Mesothelial cell of epicardium (in vitro differentiated cells): ENCODE measurements at places on chromosomes 4 and X.

DNA sequence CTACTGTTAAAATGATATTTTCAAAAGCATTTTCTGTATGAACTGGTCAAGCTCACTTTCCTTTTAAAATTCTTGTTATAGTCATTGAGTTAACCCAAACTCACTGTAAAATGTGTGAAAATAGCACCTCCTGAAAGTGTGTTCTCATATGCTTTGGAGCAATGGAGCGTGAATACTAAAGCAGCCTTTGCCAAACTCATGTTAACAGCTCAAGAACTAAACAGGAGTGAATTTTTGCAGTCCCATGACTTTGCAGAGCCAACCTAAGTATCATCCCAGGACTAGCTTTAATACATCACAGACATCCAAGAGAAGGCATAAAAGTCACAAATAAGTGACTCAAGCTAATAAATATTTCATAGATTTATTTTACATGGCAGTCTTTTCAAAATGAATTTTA, 2.3 kb downstream of the AMMECR1 start:
- no peak overlapping the region for H3K27ac ChIP-seq
- H3K4me3 ChIP-seq, result peak overlapping the region; percentile 88
- DNase-seq, result no peak
- H3K27me3 ChIP-seq, result no peaks in the 10 kb centered on the region
- H3K36me3 ChIP-seq, result no peaks in the 10 kb centered on the region

GRCh38 chr4:153266988-153267387, 62.7 kb downstream of the TRIM2 start:
- peaks cover 17% of the 10 kb centered on the region for H3K4me1 ChIP-seq
- H3K27ac ChIP-seq, result no peak overlapping the region
- no peaks in the 10 kb centered on the region for H3K27me3 ChIP-seq
- DNase-seq, result no peak

GRCh38 chrX:22349116-22349515, 76.4 kb downstream of the CBLL2 start:
- H3K4me3 ChIP-seq, result no peak overlapping the region
- H3K36me3 ChIP-seq, result no peaks in the 10 kb centered on the region
- no peak overlapping the region for H3K27ac ChIP-seq
- no peaks in the 10 kb centered on the region for H3K4me1 ChIP-seq

DNA sequence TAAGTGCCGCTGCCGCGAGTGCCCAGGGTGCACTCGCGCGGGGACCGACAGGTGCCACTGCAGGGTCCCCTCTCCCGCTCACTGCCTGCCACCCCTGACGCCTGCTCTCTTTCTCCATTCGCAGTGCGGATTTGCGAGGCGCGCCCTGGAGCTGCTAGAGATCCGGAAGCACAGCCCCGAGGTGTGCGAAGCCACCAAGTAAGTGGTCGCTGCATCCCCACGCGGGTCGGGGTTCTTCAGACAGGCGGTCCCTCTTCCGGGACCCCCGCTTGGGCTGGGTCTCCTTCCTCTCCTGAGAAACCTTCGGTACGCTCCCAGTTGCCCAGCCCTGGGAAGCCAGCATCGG, 547 bp downstream of the GUCY1A1 start:
- peaks cover 60% of the 10 kb centered on the region for H3K4me1 ChIP-seq
- H3K27ac ChIP-seq, result peak overlapping the region; percentile 99
- peak; percentile 35 for DNase-seq
- peak overlapping the region; percentile 98 for H3K4me3 ChIP-seq
- H3K27me3 ChIP-seq, result no peaks in the 10 kb centered on the region

DNA sequence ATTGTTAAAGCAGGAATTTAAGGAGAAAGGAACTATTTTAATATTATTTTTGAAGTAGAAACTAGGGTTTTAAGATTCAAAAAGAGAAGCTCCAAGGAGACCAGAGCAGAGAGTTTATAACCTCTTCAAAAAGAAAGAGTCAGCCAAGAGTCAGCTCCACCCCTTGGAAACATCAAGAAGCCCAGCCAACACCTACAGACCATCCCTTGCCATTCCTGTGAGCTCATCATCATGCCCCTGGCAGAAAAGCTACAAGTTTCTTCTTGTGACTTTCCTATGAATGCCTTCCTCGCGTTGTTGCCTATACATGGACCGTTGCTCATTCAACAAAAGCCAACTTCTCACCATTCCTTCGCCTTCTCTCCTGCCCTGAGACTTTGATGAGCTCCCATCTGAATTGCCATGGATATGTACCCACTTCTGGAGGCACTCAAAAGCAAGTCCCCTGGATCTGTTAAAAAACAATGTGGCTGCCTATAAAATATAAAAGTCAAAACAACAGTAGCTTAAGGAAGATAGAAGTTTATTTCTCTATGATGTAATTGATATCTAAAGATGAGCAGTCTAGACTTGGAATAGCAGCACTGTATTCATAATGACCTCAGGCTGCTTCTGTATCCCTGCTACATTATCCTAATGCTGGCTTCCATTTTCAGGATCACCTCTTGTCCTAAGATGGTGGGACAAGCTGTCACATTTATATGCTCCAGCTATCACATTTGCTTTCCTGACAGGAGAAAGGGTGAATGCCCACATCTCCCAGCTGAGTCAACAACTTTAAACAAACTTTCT, 20.3 kb downstream of the PLRG1 start:
- peak overlapping the region; percentile 74 for H3K27ac ChIP-seq
- DNase-seq, result no peak
- H3K4me1 ChIP-seq, result peaks cover 21% of the 10 kb centered on the region
- H3K27me3 ChIP-seq, result peaks cover 18% of the 10 kb centered on the region

DNA sequence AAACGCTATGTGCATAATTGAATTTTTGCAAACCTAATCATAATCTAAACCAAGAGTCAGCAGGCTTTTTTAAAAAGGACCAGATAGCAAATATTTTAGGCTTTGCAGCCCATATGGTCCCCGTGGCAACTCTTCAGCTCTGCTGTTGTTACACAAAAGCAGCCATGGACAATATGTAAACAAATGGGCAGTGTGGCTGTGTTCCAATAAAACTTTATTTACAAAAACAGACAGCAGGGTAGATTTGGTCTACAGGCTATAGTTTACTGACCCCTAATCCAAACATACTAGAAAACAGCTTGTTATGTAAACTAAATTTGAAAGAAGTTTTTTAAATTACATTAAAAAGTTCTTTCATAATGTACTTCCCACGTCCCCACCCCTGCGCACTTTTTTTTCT, 53.1 kb downstream of the FUNDC1 start:
- no peaks in the 10 kb centered on the region for H3K4me1 ChIP-seq
- H3K27me3 ChIP-seq, result no peaks in the 10 kb centered on the region
- no peak overlapping the region for H3K27ac ChIP-seq

DNA sequence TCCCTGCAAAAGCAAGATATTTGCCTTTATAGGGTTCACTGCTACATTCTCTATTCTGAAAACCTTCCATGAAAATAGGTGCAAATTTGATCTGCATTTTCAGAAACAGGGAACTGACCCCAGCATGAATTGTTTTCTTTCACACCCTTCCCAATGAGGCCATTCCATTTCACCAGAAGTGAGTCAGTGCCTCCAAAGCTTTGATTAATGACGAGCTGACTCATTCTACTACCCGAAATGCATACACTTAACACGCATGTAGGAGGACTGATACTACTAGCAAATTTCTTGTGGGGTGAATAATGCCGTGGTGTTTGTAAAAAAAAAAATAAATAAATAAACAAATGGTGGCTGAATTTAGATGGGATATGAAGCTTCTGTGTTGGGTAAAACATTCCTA, 146.9 kb upstream of the FGF13 start:
- no peaks in the 10 kb centered on the region for H3K4me1 ChIP-seq
- no peaks in the 10 kb centered on the region for H3K27me3 ChIP-seq
- H3K36me3 ChIP-seq, result no peaks in the 10 kb centered on the region
- no peak overlapping the region for H3K4me3 ChIP-seq

- H3K27me3 ChIP-seq, result no peaks in the 10 kb centered on the region
- no peak overlapping the region for H3K27ac ChIP-seq
- H3K4me3 ChIP-seq, result no peak overlapping the region
- H3K4me1 ChIP-seq, result no peaks in the 10 kb centered on the region
- no peaks in the 10 kb centered on the region for H3K36me3 ChIP-seq
These were observed 47.6 kb downstream of the CNGA1 start for GRCh38 chr4:47968847-47969246.

GRCh38 chr4:1608821-1609500, 75.2 kb downstream of the FAM53A start:
- H3K27me3 ChIP-seq, result peaks cover 2% of the 10 kb centered on the region
- no peak overlapping the region for H3K27ac ChIP-seq
- no peaks in the 10 kb centered on the region for H3K36me3 ChIP-seq
- DNase-seq, result no peak

DNA sequence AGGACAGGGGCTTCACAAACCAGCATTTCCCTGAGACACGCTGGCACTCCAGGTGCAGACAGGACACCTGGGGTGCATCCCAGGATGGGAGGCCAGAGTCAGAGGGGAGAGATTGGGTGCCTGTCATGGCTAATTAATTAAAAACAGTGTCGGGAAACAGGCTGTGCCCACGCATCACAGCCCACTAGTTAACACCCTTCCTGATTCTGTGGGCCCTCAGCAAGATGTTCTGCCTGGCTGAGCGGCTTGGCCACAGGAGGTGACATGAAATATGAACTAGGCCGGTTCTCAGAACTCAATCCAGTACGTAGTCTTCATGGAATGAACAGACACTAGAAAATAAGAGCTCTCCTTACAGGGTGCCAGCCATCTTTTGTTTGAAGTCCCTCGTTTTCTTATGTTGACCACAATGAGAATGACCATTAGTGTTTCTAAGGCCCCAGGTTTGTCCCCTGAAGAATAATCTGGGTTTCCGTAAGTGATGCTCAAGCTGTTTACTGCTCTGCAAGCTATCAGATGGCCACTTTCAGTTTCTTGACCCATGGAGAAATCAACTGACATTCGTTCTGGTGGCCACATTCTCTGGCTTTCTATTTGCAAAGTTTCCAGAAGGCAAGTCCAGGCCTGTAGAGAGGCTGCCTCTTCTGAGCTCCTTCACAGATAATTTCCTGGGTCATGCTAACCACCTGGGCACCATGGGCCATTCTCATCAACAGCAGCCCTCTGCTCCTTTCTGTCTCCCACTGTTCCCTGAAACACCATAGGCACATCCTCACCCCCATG, 72.3 kb downstream of the SLC34A2 start:
- no peak for DNase-seq
- H3K4me3 ChIP-seq, result no peak overlapping the region

- peaks cover 9% of the 10 kb centered on the region for H3K27me3 ChIP-seq
- no peak overlapping the region for H3K4me3 ChIP-seq
These were observed 232.1 kb downstream of the CPE start for GRCh38 chr4:165610679-165611437.
